CD4-positive, CD25-positive, alpha-beta regulatory T cell (primary cell): ENCODE measurements at places on chromosomes 4 and X. TPM values are rescaled to one million over a fixed set of nuclear protein-coding genes. Genes with fewer than 3 reads are reported as not detected.

DNA sequence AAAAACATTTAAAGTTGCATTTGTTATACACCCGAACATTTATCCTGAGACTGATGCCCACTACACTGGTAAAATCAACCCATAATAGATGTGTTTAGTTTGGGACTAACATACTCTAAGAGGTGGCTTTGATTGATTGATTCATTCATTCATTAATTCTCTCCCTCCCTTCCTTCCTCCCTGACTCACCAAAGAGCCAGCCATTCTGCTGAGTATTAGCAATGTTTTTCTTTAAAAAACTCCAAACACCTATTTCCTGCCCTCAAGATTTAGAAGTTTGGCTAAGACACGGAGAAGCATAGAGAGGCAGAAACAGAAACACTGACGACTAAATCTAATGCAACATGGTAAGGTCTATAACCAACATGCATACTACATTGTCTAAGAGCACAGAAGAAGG is 88.9 kb downstream of the RASL11B start:
- no peak for DNase-seq
- no peaks in the 10 kb centered on the region for H3K36me3 ChIP-seq
- H3K4me1 ChIP-seq, result no peaks in the 10 kb centered on the region

DNA sequence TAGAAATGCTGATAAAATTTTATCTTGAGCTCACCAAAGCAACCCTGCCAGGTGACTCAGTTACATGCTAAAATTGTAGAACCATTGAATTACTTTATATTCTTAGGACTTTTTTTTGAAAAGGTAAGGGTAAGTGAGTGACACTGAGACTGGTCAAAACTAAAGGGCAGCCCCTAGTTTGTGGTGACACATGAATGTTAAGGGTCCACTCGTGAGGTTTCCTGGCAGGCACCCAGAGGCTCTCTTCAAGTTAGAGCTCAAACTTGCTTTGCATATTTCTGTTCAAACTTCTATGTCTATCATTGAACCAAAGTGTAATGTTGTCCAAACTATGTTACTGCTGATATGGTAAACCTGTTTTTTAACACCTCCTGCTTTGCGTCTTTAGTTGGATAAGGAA is 30.5 kb downstream of the TMPRSS11D start:
- no peaks in the 10 kb centered on the region for H3K4me1 ChIP-seq
- DNase-seq, result no peak
- H3K27me3 ChIP-seq, result no peaks in the 10 kb centered on the region
- no peak overlapping the region for H3K4me3 ChIP-seq
- H3K27ac ChIP-seq, result no peak overlapping the region

WAS gene
- total RNA-seq, result 101 TPM

- peak overlapping the region; percentile 92 for H3K27ac ChIP-seq
- no peaks in the 10 kb centered on the region for H3K36me3 ChIP-seq
- DNase-seq, result no peak
- H3K27me3 ChIP-seq, result no peaks in the 10 kb centered on the region
Measured at GRCh38 chrX:119942831-119943184, 743 bp downstream of the NKAP start.

- peak overlapping the region; percentile 84 for H3K27ac ChIP-seq
- DNase-seq, result peak; percentile 76
- peaks cover 69% of the 10 kb centered on the region for H3K4me1 ChIP-seq
- peaks cover 13% of the 10 kb centered on the region for H3K36me3 ChIP-seq
Measured at GRCh38 chrX:79161655-79162054, 17.2 kb downstream of the GPR174 start.

DNA sequence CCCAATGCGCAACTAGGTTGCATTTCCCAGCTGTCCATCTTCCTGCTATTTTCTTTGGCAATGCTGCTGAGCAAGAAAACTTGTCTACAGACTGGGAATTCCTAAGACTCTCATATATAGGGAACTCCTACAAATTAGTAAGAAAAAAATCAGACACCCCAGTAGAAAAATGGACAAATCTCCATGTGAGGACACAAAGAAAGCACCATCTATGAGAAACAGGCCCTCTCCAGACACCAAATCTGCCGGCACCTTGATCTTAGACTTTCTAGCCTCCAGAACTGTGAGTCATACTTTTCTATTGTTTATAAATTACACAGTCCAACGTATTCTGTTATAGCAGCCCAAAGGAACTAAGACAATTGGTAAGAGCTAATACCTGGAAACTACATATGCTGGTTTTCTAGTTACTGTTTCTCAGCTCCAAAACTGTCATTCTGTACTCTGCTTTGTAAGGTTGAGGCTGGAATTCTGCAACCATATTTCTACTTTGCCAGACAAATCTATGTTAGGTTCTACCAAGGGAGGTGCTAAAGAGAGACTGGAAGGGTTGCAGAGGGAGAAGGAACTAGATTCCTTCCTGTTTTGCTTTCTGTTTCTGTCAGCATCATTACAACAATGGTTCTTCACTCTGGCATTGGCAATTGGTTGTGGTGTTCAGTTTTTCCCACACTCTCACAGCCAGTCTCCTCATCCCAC is 35.7 kb upstream of the FAM241A start:
- no peaks in the 10 kb centered on the region for H3K4me1 ChIP-seq
- H3K4me3 ChIP-seq, result no peak overlapping the region
- H3K27me3 ChIP-seq, result no peaks in the 10 kb centered on the region
- H3K36me3 ChIP-seq, result no peaks in the 10 kb centered on the region

GRCh38 chrX:23792861-23793553 is 10.0 kb downstream of the SAT1 start:
- H3K4me1 ChIP-seq, result no peaks in the 10 kb centered on the region
- H3K36me3 ChIP-seq, result no peaks in the 10 kb centered on the region
- DNase-seq, result no peak
- no peak overlapping the region for H3K4me3 ChIP-seq
- H3K27me3 ChIP-seq, result no peaks in the 10 kb centered on the region
- no peak overlapping the region for H3K27ac ChIP-seq

DNA sequence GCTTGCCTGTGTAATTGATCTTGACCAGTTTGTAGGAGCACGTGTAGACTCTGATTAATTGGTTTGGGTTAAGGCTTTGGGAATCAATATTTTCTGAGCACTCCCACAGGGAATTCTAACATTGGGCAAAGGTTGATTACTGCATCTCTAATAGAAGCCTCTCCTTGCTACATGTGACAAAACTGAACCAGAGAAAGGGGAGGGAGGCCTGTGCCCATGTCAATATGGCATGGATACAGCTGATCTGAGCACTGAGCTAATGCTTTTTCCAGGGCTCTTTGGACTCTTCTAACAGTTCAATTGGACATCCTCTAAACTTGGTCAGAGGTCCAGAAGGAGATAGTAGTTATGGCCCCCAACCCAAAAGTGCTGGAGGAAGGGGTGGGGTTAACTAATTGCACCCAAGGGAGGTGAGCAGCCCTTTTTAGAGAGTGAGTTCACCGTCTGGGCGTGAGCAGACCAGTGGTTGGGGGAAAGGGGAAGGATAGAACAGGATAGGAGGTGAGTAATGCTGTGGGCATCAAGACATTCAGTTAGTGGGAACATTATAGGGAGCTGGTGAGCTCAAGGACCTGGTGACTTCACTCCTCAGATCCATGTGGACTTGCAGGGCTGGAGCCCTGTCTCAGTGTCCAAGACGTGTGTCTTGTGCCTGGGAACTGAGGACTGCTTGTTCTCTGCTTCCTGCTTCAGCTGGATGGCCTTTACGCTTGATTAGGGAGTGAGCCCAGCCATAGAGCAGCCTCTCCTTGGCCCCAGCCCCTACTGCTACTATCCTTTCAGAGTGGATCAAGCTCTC is 22.8 kb downstream of the MSN start:
- H3K4me3 ChIP-seq, result peak overlapping the region; percentile 38
- H3K4me1 ChIP-seq, result peaks cover 88% of the 10 kb centered on the region
- DNase-seq, result no peak
- H3K36me3 ChIP-seq, result no peaks in the 10 kb centered on the region
- no peaks in the 10 kb centered on the region for H3K27me3 ChIP-seq
- H3K27ac ChIP-seq, result peak overlapping the region; percentile 39

- no peak overlapping the region for H3K4me3 ChIP-seq
- H3K4me1 ChIP-seq, result no peaks in the 10 kb centered on the region
- H3K27me3 ChIP-seq, result no peaks in the 10 kb centered on the region
- no peak for DNase-seq
Measured at GRCh38 chrX:130015181-130015580, 32.7 kb downstream of the BCORL1 start.

DNA sequence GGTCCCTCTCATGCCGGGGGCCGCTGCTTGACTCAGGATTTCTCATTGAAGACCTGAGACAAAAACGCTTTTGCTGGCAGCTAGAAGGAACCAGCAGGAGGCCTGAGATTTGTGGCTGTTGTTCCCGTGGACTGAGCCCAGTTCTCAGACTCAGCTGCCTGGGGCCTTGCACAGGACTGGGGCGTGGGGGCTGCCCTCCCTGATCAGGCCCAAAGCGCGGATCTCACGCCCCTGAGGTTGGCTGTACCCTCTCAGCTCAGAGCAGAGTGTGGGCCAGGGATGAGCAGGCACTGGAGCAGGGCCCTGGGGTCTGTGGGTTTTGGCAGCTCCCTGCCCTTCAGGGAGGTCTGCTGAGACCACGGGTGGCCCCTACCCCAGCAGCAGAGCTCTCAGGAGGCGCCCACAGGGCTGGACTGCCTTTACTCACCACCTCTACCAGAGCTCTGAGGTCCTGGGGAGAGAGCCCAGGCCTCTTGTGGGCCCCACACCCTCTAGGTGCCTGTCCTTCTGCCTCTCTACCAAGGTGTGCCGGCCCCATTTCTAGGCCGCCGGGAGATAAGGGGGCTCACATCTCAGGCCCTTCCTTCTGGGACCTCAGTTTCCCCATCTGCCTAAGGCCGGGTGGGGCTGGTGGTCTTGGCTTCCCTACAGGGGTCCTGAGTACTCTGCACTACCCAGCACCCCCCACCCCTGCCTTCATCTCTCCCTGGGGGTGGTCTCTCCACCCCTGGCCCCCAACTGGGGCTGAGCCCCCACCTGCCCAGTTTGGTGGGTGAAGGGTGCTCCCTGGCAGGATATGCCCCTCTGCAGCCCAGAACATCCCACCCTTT is 5.6 kb downstream of the MSANTD1 start:
- H3K4me1 ChIP-seq, result no peaks in the 10 kb centered on the region
- no peaks in the 10 kb centered on the region for H3K27me3 ChIP-seq
- no peaks in the 10 kb centered on the region for H3K36me3 ChIP-seq
- no peak overlapping the region for H3K27ac ChIP-seq
- no peak for DNase-seq
- H3K4me3 ChIP-seq, result no peak overlapping the region

GRIA3 gene
- not detected for total RNA-seq

- H3K4me3 ChIP-seq, result no peak overlapping the region
- H3K27ac ChIP-seq, result no peak overlapping the region
- H3K4me1 ChIP-seq, result no peaks in the 10 kb centered on the region
- H3K27me3 ChIP-seq, result no peaks in the 10 kb centered on the region
Measured at GRCh38 chrX:31421441-31421840, 349.6 kb upstream of the FTHL17 start.

ARHGAP36 gene
- not detected for total RNA-seq

DNA sequence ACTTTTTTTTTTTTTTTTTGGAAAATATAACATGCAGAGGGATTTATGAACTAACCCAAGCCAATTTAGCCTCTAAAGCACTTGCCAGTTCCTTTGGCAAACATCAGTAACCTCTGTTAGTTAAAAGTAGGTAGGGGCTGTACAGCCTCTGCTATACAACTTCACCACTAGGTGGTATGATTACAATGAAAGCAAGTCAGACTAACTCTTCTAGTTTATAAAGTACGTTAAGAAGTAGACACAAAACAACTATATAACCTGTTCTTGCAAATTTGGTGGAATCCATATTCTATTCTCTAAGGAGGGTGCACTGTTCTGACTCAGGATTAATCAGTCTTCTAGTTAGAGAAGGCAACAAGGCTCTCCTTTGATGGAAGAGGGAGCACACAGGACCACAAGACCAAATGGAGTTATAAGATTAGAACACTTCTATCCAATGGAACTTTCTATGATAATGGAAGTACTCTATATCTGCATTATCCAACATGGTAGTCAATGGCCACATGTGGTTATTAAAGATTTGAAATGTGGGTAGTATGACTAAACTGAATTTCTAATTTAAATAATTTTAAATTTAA is 12.8 kb downstream of the AIMP1 start:
- no peak overlapping the region for H3K4me3 ChIP-seq
- peak; percentile 40 for DNase-seq
- no peaks in the 10 kb centered on the region for H3K27me3 ChIP-seq
- peak overlapping the region; percentile 23 for H3K27ac ChIP-seq

DNA sequence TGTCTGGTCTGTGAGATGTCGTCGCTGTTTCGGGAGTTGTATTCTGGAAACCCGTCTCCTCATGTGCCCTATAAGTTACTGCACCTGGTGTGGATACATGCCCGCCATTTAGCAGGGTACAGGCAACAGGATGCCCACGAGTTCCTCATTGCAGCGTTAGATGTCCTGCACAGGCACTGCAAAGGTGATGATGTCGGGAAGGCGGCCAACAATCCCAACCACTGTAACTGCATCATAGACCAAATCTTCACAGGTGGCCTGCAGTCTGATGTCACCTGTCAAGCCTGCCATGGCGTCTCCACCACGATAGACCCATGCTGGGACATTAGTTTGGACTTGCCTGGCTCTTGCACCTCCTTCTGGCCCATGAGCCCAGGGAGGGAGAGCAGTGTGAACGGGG is 1.4 kb downstream of the USP27X start:
- H3K27ac ChIP-seq, result no peak overlapping the region
- H3K36me3 ChIP-seq, result no peaks in the 10 kb centered on the region
- H3K27me3 ChIP-seq, result no peaks in the 10 kb centered on the region
- H3K4me1 ChIP-seq, result peaks cover 11% of the 10 kb centered on the region
- H3K4me3 ChIP-seq, result no peak overlapping the region

DNA sequence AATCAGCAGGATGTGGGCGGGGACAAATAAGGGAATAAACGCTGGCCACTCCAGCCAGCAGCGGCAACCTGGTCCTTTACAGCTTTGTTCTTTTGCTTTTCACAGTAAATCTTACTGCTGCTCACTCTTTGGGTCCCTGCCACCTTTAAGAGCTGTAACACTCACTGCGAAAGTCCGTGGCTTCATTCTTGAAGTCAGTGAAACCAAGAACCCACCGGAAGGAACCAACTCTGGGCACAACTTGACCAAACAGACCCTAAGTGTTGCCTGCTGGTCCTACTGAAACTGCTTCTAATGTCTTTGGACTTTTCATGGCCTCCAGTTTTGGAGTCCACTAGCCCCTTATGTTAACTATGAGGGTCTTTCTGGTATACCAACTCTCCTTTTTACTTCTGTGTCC is 566.2 kb upstream of the IGFBP7 start:
- no peak overlapping the region for H3K27ac ChIP-seq
- no peaks in the 10 kb centered on the region for H3K27me3 ChIP-seq
- H3K4me1 ChIP-seq, result no peaks in the 10 kb centered on the region
- no peak overlapping the region for H3K4me3 ChIP-seq
- H3K36me3 ChIP-seq, result no peaks in the 10 kb centered on the region
- DNase-seq, result no peak

TRIM75 gene
- not detected for total RNA-seq

GRCh38 chr4:156623376-156623775 is 348.2 kb downstream of the PDGFC start:
- no peaks in the 10 kb centered on the region for H3K27me3 ChIP-seq
- no peak overlapping the region for H3K27ac ChIP-seq
- H3K4me3 ChIP-seq, result no peak overlapping the region
- no peaks in the 10 kb centered on the region for H3K4me1 ChIP-seq
